ENCODE measurements at places on chromosomes 3 and 15.

GRCh38 chr15:59131969-59132562, 27.1 kb downstream of the CCNB2 start:
- DNase-seq: no peak

DNA sequence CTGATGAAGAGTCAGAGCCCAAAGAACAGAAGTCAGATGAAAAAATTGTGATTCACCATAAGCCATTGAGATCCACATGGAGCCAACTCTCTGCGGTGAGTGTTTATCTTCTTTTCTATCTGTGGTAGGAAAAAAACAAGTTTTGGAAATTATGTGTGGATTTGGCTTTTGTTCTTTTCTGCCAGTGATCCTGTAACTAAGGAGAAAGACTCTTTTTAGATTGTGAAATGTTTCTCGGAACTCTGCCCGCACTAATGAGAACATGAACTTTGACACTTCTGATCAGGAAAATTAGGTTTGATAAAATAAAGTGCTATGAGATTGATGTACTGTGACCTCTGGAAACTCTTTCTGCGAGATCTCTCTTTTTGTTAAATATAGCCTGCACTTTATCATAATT, 8.4 kb downstream of the ARHGEF26 start:
- no peak for DNase-seq

DNA sequence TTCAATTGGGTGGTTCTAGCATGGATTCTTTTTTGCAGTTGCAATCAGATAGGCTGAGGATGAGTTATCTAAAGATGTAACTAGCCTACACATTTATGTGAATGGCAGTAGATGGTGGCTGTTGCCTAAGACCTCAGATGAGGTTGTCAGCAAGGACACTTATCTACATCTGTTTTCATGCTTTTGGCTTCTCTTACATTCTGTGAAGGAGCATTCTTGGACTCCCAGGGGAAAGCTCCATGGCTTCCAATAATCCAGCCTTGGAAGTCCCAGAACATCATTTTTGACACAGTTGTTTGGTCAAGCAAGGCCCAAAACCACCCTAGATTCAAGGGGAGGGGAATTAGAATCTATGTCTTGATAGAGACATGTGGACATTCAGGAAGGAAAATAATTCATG, 332.2 kb upstream of the RBMS3 start:
- no peak for DNase-seq

DNA sequence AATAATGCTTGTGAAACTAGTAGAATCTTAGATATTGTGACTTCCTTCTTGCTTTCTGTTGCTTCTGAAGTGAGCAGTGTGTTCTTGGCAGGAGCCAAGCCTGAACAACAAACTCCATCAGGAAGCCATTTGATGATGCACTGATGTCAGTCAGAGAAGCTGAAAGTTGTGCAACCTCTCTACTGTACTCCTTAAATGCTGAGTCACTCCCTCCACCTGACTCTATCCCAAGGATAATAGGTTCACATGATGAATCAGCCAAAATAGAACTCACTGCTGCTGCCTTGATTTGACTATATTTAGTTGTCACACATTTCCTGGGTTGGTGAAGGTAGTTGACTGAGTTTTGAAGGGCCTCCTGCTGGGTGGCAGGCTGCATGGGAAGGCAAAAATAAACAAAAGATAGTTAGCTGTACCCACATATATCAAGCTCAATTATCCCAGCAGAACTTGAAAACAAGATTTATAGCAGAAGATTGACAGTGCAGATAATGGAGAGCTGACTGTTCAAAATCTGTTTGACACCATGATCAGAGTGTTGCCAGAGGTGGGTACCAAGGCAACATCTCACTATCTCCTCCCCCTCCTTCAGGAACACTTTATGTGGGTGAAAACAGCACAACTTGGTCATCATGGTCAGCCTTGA, 328.4 kb upstream of the DPH6 start:
- no peak for DNase-seq

DNA sequence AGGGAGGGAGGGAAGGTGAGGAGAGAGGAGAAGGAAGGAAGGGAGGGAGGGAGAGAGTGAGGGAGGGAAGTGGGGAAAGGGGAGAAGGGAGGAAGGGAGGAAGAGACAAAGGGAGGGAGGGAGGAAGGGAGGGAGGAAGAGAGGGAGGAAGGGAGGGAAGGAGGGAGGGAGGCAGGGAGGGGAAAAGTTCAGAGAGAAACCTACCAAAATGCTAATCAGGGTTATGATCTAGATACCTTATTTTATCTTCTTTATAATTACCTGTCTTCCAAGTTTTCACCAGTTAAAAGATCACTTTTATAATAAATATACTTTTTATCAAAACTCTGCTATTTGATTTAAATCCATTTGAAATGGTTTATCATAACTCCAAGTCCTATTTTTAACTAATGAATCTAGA, 44.4 kb downstream of the FAM174B start:
- DNase-seq: no peak

DNA sequence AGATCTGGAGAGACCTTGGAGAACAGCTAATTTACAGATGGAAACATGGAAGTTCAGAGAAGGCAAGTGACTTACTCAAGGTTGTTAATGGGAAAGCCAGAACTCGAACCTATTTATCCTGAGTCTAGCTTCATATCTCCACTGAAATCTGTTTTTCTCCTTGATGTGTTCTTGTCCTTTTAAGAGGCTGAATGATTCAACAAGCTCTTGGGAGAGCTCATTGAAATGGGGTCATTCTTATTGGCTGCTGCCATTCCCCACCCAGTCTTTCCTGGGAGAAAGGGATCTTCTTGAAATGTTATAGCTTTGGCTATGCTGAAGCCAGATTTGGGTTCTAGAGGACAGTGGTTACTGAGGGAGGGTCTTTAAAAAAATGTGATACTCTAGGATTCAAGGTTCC, 41.0 kb downstream of the RTP1 start:
- no peak for DNase-seq

DNA sequence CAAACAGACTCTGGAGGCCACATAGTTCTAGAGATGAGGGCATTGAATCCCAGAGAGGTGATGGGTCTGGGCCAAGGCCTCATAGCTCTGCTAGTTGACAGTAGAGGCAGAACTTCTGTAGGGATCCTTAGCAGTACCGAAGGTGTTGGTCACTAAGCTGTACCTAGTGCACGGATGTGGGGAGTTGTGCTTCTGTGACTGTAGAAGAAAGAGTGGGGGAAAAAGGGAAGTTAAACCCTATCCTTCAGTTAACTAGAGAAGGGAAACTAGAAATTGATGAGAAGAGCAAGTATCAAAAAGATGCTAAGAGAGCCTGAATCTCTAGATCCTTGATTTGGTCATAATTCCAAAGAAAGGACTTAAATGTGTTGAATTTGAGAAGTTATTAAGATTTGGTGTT, 186.7 kb downstream of the NFKBIZ start:
- no peak for DNase-seq

DNA sequence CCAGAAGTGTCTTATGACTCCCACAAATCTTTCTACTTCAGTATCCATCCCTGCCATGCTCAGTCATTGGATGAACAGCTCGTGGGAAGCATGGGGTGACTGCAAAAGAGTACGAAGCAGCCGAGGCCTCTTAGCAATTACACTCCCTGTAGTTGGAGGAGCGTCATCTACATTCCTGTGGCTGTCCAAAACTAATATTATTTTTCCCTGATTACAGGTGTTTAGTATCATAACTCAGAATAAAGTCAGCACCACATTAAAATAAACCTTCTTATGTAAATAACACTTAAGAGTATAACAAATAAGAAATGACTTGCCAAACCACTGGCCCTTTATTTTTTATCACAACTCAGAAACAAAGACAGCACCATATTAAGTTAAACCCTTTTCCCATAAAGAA, 141.5 kb downstream of the PLOD2 start:
- no peak for DNase-seq

- DNase-seq: no peak
Observed at GRCh38 chr3:191382661-191383060, 52.3 kb upstream of the UTS2B start.

All from cerebellar nuclear complex (tissue), 1 donor.